ENCODE measurements at places on chromosomes 6 and 20. TPM values are rescaled to one million over a fixed set of nuclear protein-coding genes. Genes with fewer than 3 reads are reported as not detected.

DNA sequence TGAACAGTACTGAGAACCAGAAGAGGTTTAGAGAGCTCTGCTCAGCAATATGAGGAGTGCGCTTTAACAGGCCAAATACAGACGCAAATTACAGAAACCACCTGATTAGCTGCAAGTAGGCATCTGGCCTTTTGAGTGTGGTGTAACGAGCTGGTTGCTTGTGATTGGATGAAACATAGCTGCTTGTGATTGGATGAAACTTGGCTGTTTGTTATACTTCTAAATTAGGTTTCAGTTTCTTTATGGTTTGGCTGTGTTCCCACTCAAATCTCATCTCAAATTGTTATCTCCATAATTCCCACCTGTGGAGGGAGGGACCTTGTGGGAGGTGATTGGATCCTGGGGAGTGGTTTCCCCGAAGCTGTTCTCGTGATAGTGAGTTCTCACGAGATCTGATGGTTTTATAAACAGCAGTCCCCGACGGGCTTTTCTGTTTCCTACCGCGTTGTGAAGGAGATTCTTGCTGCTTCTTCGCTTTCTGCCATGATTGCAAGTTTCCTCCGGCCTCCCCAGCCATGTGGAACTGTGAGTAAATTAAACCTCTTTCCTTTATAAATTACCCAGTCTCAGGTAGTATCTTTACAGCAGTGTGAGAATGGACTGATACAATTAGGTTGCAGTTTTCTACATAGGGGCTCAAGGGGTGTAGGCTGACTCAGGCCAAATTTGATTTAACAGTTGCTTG lies 655.9 kb upstream of the MAN1A1 start:
- DNase-seq: peak; percentile 0

- DNase-seq: no peak
These were observed 17.8 kb upstream of the TAGAP start for GRCh38 chr6:159062564-159062945.

DNA sequence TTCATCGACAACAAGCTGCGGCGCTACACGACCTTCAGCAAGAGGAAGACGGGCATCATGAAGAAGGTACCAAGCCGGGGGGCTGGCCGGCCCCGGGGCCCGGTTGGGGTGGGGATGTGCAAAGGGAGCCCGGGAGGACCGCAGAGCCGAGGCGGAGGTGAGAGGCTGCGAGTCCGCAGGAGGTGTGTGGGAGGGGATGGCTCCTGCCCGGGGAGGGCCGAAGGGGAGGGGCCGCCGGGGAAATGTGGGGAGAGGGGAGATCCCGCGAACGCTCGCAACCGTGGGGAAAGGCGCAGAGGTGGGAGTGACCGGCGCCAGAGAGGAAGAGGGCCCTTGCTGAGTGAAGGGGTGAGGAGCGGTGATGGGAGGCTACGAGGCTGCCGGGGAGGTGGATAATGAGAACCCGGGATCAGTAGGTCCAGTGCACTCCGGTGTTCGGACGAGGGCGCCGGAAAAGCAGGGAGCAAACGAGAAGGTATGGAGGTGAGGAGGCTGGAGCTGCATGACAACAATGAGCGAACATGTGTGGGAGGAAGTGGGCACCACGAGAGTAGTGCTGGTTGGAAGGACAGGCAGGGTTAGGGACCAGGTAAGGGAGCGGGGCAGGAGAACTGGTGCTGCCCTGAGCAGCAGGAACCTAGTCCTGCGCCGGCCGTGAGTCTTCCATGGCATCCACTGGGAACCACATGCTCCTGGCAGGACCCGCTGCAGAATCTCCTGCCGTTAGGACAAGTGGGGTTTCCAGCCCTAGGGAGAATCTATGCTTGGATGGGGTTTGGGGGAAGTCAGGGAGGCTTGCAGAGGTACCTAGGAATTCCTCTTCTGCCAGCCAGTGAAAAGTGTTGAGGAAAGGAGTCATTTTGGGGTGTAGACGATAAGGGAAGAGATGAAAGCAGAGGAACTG lies 1.3 kb downstream of the SRF start:
- DNase-seq: peak; percentile 31

GRCh38 chr6:12379181-12379580 lies 89.0 kb downstream of the EDN1 start:
- DNase-seq: no peak

DNA sequence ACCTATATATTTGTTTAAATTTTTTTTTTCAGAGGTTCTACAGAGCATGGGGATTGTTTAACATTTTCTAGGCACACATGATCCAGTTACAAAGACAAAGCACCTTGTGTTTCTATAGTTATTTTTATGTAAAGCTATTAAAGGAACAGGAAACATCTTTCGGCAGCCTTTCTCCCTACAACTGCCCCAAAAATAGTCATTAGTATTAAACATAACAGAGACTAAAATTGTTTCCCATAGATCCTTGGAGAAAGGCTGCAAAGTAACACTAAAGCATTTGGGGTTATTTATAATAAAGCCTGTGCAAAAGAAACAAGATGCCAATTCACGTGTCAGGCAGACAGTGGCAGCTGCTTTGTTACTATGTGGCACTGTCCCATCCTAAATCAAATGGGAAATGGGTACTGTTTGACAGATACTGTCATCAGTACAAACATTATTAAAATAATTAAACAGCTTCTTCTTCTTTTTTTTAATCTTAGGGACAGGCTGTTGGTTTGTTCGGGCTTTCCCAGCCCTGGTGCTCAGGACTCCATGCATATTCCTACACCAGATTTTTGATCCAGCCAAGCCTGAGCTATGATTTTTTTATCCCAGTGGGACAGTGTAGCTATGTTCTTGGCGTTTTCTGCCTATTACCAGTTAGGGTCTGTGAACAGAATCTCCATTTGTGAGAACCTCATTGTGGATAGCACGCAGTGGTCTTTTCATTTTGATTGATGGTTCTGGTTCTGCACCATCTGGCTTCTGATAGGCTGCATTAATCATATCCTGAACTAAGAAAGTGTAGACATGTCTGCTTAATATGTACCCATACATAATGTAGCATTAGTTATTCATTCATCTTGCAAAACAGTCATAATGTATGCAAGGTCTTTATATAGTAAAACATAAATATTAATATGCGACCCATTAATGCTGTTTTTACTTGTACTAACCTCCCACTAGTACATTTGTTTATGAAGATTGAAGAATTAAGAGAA lies 460.4 kb upstream of the SOX4 start:
- DNase-seq: no peak

GRCh38 chr20:50305636-50306477 lies 115.2 kb downstream of the CEBPB start:
- peak; percentile 49 for DNase-seq

The PPP1R14C gene
- 2.1 TPM for total RNA-seq

The KCNK16 gene
- total RNA-seq: not detected
